ENCODE measurements at places on chromosomes 2 and 18.

DNA sequence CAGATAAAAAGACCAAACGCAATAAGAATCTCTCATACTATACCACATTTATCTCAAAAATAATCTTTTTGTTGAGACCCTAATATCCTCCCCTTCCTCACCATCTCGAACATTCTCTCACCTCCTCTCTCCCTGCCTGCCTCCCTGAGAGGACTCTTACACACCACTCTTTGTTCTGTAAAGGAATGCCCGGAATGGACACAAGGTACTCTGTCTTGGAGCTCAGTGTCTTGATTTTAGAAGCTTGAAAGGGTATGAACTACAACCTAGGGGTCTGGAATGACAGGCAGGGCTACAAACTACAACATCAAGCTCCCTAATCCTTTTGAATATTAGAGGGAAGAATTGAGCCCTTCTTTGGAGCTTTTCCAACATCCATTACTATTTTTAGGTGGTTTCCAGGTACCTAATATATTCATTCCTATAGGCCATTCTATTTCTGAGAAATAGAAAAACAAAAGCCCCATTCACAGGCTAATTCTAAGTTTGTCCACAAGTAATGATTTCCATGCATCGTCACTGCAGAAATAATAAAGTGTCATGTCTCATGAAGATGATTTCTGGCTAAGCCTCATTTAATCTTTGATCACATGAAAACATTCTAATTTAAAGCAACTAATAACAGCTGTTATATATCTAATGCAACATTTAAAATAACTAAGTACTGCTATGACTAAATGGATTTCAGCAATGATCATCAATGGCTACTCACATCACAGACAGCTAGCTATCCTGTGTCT lies 60.6 kb downstream of the LRP2 start:
- no peak for DNase-seq

DNA sequence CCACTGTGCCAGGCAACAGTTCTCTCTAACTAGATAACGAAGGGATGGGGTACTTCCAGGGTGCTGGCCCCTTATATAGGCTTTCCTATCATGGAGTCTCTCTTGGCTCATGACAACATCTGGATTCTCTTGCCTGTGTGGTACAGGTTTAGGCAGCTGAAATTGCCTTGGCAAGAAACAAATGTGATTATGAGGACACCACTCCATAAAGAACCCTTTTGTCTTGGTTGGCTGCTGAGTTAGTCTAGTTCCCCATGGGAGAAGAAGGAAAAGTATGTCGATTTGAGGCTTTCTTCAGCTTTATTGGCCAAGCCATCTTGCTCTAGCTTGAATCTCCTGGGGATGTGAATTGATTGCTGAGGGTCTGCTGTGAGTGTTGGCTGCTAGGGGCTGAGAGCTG lies 76.3 kb upstream of the ZCCHC2 start:
- no peak for DNase-seq

DNA sequence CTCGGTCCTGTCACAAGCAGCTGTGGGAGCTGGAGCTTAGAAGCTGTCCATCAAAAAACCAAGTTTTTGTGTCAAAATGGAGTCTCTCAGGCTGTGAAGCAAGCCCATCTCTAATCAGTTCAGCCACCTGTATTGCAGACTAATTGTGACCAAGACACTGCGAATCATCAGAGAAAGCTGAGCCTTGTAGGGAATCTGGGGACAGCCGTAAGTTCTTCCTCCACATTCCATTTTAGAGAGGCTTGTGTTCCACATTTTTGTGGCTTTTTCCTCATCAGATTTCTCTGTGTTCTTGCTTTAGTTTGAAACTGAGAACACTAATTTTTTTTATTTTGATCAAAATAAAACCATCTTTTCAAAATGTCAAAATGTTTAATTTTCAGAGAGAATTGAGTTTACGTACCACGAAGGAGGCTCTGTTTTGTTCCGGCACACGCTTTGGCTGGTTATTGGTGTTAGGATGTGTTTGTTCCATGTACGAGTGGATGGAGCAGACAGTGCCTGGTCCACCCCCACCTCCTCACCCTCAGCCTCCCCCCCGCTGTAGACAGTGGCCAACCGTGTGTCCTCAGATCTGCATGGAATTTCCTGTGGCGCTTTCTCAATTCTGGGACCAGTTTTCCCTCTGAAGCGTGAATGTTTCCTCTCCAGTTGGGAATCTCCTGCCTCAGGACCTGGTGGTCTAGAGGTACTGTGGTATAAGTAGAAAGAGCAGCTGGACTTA lies 140.8 kb downstream of the AGAP1 start:
- DNase-seq, result no peak

DNA sequence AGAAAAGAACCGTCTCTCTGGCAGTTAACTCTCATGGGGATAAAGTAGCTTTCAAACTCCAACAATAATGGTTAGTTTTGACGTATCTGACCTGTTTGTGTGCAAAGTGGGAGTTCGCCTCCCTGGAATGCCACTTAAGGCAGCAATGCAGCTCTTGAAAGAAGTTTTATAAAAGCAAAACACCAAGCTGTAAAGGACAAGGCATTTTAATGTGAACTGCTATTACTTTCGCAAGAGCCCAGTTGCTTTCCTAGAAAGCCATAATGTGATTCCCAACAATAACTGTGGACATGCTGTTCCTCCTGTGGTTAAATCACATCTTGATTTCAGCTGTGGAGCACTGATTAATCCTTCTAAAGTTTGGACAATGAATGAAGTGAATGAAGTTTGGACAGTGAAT lies 303.7 kb downstream of the PTPRM start:
- DNase-seq, result no peak

GRCh38 chr2:16625759-16626158 lies 39.9 kb downstream of the CYRIA start:
- no peak for DNase-seq

- no peak for DNase-seq
These were observed 24.9 kb downstream of the MERTK start for GRCh38 chr2:111923276-111923804.

DNA sequence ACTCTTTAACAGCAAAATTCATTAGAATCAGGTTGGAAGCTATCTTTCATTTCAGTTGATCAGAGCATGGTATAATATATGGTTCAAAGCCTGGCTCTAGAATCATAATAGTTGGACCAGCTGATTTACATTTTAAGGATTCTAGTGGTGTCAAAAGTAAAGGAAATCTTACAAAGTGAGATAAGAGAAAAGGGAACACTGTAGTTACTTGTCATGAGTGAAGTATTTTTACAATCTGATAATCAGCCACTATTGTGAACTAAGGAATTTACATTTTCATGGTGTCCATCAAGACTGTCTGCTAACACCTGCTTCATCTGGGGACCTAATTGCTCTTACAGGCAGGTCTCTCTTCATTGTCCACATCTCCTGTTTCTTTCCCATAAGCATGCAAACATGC lies 161.1 kb downstream of the SLC39A10 start:
- DNase-seq, result no peak

GRCh38 chr18:11176481-11176881 lies 27.1 kb upstream of the PIEZO2 start:
- DNase-seq, result no peak

- DNase-seq, result peak; percentile 100
These were observed 15.8 kb upstream of the ZAP70 start for GRCh38 chr2:97697252-97698235.

DNA sequence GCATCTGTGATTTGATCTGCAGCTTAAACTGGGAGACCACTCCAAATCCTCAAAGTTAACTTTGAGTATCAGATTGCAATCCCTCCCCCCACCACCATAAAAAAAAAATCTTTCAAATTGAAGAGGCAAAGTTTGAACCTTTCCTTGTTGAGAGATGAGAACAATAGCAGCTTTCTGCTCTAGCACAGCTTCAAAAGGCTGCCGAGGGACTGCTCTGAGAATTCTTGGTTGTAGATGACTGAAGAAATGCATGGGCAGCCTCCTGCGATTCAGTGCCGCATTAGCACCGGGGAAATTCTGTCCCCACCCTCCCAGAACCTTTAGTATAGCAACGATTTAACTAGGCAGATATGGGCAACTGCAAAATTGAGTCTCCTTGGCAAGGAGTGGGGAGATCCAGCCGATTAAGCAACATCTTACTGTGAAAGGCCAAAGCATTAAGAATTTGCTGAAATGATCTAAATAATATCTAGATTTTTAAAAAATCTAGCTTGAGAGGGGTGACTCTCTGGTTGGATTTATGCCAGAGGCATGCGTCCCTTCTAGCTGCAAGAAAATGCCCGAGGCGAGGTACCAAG lies 3.9 kb upstream of the SP5 start:
- no peak for DNase-seq

DNA sequence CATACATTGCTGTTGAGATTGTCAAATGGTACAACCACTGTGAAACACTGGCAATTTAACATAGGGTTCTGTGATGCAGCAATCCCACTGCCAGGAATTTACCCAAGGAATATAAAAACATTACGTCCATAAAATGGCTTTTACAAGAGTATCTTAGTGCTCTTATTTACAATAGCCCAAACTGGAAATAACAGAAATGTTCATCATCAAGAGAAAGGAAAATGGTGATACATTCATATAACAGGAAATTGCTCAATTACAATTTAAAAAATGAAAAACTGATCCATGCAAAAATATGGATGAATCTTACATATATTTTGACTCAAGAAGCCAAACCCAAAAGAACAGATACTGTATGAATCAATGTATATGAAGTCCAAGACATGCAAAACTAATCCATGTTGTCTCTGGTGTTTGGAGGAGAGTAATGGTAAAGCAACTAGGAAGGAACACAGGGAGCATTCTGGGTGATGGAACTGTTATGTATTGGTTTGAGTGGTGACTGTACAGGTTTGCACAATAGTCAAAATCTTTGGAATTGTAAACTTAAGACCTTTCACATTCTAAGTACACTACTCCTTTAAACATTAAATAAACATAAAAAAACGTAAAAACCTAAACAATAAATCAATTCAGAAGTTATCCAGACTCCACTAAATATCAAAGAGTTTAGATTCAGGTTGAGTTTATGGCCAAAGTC lies 104.8 kb upstream of the WDR75 start:
- no peak for DNase-seq

DNA sequence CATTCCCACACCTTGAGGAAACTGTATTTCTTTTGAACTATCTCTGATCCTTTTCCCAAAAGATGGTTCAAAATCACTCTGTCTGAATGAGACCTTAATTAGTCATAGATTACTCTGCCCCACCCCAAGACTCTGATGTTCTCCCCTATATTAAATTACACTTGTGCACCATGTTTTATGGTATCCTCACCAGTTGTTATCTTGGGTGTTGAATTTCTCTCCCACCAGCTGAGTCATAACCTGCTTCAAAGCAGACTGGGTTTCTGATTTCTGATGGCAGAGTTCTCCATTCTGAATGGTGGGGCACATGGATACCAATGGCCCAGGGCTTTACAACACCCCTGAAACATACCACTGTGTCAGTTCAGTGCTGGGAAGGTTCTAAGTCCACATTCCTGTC lies 15.0 kb downstream of the CDH20 start:
- no peak for DNase-seq

GRCh38 chr2:232951891-232952290 lies 61.2 kb downstream of the NGEF start:
- no peak for DNase-seq

- no peak for DNase-seq
These were observed 277.4 kb upstream of the LRATD1 start for GRCh38 chr2:14355102-14355501.

DNA sequence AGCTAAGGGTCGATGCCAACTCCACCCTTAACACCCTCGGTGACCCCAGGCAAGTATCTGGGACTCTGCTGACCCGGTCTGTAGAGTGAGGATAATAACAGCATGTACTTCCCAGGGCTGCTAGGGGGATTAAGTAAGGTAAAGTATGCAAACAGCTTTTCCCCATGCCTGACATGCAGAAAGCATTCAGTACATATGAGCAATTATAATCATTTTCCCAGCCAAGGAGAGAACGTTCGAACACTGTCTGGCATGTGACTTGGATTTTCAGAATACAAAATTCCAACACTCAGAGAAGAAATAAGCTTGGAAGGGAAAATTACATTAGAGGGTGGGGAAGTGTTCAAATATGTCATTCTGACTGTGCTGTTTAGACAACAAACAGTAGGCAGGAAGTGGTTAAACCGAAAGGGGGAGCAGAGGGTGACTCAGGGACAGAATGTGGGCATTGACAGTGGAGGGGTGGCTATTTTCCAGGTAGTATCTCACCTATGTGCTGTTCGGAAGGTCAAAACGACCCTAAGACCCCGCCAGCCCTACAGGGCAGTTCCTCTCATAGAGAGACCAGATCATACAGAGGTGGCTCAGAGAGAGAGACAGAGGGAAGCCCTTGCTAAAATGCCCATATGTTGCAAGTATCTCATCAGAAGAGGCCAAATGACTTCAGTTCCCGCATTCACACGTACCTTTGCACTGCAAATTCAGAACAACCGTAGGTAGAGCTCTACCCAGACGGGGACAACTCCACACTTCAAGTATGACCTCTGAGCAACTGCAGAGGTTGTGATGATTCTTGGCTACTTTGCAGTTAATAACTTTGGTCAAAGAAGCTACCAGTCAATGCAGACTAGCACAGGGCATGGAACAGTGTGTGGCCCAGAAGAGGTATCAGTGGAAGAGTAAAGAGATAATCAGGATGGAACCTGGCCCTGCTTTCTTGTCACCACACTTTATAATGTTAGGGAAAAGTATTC lies 14.8 kb downstream of the ASPRV1 start:
- DNase-seq, result peak; percentile 67

DNA sequence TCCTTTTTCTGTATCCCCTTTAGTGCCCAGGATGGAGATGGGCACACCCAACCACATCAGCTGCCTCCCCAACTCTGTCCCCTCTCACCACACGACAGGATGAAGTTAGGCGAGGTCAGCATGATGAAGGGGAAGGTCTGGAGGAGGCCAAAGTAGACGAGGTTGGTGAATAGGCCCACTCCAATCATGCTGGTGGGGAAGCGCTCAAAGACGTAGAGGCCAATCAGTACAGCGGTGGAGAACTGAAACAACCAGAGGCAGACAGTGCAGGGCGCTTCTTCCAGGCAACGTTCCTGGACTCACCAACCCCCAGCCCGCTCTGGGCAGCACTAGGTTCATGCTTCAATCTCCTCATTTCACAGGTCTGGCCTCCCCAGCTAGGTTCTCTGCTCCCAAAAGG lies 2.9 kb downstream of the TEX261 start:
- no peak for DNase-seq

DNA sequence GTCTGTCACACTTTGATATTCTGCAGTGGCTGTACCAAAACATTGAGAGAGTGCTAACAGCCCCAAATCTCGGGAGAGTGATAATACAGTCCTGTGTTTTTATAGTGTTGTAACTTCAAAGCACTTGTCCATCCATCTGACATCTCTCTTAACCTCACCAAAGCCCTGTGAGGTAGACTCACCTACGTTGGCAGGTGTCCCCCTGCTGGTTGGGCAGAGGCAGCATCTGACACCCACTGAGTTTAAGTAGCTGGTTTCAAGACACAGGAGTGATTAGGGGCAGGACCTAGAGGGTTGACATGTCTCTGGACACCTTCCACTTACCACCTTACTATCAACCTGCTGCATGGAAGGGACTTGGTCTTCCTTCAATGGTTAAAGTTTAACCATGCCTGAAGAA lies 22.9 kb downstream of the COLEC12 start:
- no peak for DNase-seq

DNA sequence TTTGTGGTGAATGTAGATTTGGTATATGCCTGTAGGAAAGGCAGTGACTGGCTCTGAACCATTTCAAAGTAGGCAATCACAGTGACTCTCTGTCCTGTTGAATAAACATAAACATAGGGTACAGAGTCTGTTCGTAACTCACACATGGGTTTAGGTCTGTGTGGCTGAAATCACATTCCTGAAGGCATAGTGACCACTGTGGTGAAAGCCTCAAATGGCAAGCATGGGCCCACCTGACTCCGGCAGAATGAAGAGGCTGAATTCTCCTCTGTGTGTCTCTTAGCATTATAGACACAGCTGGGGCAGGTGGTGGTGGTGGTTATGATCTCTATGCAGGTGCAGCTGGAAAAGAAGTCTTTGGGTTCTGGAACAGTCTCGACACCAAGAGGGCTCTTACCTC lies 61.2 kb downstream of the ITGA6 start:
- no peak for DNase-seq
